ENCODE measurements at places on chromosomes 5 and 9.
A peak's percentile ranks its signal among the peaks of the same experiment; 100 is the strongest.

DNA sequence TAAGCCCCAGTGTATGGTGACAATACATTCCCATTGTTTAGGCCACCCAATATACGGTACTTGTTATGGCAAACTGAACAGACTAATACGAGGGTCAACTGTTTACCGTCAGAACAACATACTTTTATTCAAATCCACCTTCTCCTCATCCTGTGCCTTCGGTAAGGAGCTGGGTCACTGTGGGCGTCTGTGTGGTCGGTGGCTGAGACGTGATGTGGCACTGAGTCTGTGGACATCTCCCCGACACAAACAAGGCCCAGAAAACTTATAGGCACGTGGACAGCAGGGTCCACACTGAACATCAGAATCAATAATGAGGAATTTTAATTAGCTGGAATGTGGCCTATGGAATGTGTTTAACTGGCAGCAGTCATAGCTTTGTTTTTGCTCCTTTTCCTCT is 154.3 kb upstream of the IRX2 start:
- H3K27ac ChIP-seq: no peak overlapping the region
- H3K4me1 ChIP-seq: no peaks in the 10 kb centered on the region
- no peaks in the 10 kb centered on the region for H3K27me3 ChIP-seq
- no peak overlapping the region for H3K4me3 ChIP-seq
- DNase-seq: no peak

GRCh38 chr5:155727512-155728145 is 599.3 kb upstream of the SGCD start:
- H3K4me1 ChIP-seq: no peaks in the 10 kb centered on the region
- H3K36me3 ChIP-seq: no peaks in the 10 kb centered on the region
- peak overlapping the region; percentile 54 for H3K4me3 ChIP-seq
- H3K27ac ChIP-seq: no peak overlapping the region
- no peak for DNase-seq

- H3K27me3 ChIP-seq: no peaks in the 10 kb centered on the region
- DNase-seq: no peak
- H3K36me3 ChIP-seq: no peaks in the 10 kb centered on the region
- H3K4me3 ChIP-seq: no peak overlapping the region
These were observed 48.2 kb downstream of the HMHB1 start for GRCh38 chr5:143860211-143860610.

- no peaks in the 10 kb centered on the region for H3K36me3 ChIP-seq
- H3K4me3 ChIP-seq: no peak overlapping the region
- no peaks in the 10 kb centered on the region for H3K4me1 ChIP-seq
- H3K27ac ChIP-seq: no peak overlapping the region
These were observed 18.7 kb upstream of the B4GALT1 start for GRCh38 chr9:33185858-33186257.

DNA sequence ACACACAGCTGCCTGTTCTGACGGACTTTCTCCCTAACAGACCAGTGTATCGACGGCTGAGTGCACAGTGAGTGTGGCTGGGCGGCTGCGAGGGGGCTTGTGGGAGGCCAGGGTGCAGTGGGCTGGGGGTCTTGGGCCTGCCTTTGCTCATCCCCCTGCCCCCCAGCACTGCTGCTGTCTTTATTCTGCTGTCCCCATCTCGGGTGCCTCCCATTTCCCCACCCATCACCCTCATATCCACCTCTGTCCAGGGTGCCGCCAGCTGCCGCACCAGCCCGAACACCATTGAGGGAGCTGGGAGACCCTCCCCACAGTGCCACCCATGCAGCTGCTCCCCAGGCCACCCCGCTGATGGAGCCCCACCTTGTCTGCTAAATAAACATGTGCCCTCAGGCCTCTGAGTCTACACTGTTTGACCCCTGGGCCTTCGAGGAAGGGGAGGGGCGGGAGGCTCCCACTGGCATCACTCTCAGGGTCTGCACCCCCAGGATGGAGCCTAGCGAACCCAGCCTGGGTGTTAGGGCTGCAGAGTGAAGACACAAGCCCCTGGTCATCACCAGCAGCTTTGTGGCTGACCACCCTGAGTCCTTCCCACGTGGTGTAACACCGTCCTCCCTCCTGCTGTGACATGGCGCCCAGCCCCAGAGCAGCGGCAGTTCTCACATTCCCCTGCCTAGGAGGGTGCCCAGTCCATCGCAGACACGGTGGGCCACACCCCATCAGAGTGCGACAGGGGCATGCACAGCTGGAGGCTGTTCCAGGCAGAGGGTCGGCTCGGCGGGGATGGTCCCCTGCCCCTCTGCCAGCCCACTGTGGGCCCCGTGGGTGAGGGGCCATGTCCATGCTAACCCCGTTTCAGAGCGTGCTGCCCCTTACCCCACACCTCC is 4.0 kb downstream of the LCN2 start:
- no peaks in the 10 kb centered on the region for H3K36me3 ChIP-seq
- H3K4me3 ChIP-seq: no peak overlapping the region
- DNase-seq: no peak
- no peaks in the 10 kb centered on the region for H3K4me1 ChIP-seq
- no peak overlapping the region for H3K27ac ChIP-seq

DNA sequence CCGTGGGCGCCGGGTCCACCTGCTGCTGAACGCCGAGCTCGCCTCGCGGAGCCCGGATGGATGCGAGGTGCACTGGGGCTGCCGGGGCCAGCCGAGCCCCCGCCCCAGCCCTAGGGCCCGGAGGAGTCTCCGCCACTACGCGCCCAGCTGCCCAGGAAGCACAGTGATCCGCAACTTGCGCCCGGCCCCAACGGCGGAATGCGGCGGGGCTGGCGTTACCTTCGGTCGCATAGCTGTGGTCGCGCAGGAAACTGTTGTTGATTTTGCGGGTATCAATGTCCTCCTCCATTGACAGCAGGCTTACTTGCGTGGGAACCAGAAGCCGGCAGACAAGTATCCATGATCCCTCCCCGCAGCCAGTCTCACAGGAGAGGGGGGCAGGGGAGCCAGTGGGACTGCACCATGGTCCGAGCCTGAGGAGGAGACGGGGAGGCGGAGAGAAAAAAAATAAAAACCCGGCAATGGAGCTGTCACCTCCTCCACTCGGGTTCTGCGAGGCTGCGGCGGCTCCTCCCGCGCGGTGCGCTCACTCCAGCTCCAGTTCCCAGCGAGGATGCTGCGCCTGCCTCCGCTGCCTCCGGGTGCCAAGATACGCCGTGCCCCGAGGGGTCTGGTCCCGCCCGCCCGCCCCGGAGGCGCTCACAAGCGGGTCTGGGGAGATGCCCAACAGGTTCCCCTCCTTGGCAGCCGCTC is 628 bp downstream of the PPP2R2B start:
- no peak for DNase-seq
- H3K27me3 ChIP-seq: peaks cover 12% of the 10 kb centered on the region
- H3K36me3 ChIP-seq: no peaks in the 10 kb centered on the region
- H3K27ac ChIP-seq: no peak overlapping the region
- peaks cover 8% of the 10 kb centered on the region for H3K4me1 ChIP-seq
- H3K4me3 ChIP-seq: peak overlapping the region; percentile 78

DNA sequence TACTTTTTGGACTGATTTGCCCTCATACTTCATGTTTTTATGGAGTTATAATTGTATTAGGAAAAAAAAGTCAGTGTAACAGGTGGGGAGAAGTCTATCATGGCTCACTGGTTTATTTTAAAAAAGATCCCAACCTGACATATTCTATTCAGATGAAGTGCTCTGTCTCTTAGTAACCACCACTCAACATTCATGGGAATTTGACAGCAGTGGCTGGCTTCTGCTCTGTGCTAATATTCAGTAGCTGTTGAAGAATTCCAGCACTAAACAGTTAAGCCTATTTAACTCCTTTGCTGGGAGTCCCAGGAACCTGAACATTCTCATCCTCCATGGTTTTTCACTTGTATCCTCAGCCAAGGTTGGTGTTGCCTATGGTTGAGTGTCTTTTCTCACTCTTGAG is 23.1 kb downstream of the CMYA5 start:
- no peak overlapping the region for H3K27ac ChIP-seq
- no peaks in the 10 kb centered on the region for H3K4me1 ChIP-seq
- no peak for DNase-seq
- no peaks in the 10 kb centered on the region for H3K27me3 ChIP-seq
- H3K36me3 ChIP-seq: no peaks in the 10 kb centered on the region
- no peak overlapping the region for H3K4me3 ChIP-seq

- H3K36me3 ChIP-seq: no peaks in the 10 kb centered on the region
- no peak overlapping the region for H3K4me3 ChIP-seq
- H3K4me1 ChIP-seq: no peaks in the 10 kb centered on the region
- no peak overlapping the region for H3K27ac ChIP-seq
- no peaks in the 10 kb centered on the region for H3K27me3 ChIP-seq
These were observed 988.3 kb downstream of the DTWD2 start for GRCh38 chr5:117999939-118000549.

DNA sequence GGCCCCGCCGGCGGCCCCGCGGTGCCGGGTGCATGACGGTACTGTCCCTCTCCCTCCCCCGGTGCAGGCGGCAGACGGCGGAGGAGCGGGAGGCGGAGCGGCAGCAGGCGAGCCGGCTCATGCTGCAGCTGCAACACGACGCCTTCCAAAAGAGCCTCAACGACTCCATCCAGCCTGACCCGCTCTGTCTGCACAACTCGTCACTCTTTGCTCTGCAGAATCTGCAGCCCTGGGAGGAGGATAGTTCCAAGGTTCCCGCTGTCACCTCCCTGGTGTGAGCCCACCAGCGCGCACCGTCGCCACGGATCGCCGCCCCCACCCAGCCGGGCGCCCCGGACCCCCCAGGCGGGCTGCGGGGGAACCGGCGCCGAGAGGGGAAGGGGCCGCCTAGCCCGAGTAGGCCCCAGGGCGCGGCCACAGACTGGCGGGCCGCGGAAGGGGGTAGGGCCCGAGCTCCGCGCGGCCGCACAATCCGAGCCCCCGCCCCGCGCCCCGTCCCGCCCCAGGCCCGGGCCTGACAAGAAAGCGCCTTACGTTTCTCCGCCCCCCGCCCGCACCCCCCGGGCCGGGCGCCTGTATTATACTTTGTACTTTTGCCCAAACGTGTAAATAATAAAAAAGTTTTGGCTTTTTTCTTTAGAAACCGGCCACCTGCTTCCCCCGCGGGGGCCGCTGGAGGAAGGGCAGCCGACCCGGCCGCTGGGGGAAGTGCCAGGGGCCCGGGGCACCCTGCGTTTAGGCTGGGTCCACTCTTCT is 2.5 kb downstream of the TLX3 start:
- no peaks in the 10 kb centered on the region for H3K4me1 ChIP-seq
- peaks cover 100% of the 10 kb centered on the region for H3K27me3 ChIP-seq
- no peaks in the 10 kb centered on the region for H3K36me3 ChIP-seq
- H3K27ac ChIP-seq: no peak overlapping the region
- H3K4me3 ChIP-seq: no peak overlapping the region
- no peak for DNase-seq

Data from H1 (cell line).